Activated T-helper 1 cell treated with anti-CD3 and anti-CD28 coated beads, Interleukin-12 subunit alpha, Interleukin-12 subunit beta, Interleukin-2, Interleukin-4 antibody, amounts not matched to agents 30 ng/mL and 10 ng/mL and 1 ng/mL, durations not matched to agents 14 hours and 24 hours and 36 hours (primary cell): ENCODE measurements at places on chromosomes 13 and 19. TPM values are rescaled to one million over a fixed set of nuclear protein-coding genes. Genes with fewer than 3 reads are reported as not detected.

DNA sequence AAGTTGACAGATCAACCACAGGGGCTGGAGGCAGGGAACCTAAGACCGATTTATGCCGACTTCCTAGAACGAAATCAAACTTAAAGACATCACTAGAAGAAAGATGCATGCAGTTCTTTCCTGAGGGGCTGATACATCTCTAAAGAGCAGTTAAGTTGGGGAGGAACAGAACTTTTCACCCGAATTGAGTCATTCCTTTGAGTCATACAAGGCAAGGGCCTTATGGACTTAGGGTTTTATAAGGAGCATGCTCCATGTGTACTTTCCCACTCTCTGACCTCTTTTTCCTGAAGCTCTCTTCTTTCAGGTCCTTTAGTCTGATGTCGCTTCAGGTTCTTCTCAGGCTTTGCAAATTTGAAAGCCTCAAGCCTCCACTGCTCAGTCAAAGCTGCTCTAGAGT is 7.9 kb upstream of the FBXL3 start:
- H3K27ac ChIP-seq, result no peak overlapping the region
- H3K4me1 ChIP-seq, result peaks cover 6% of the 10 kb centered on the region
- H3K4me3 ChIP-seq, result no peak overlapping the region

Gene GPR12
- not detected in 2 replicates for total RNA-seq

- H3K27ac ChIP-seq, result no peak overlapping the region
- no peaks in the 10 kb centered on the region for H3K4me1 ChIP-seq
- H3K27me3 ChIP-seq, result no peaks in the 10 kb centered on the region
- H3K4me3 ChIP-seq, result no peak overlapping the region
- no peak for DNase-seq
- no peaks in the 10 kb centered on the region for H3K36me3 ChIP-seq
Measured at GRCh38 chr13:57673197-57673596, 41.7 kb downstream of the PCDH17 start.

Gene CCDC8
- total RNA-seq, result not detected in 2 replicates

DNA sequence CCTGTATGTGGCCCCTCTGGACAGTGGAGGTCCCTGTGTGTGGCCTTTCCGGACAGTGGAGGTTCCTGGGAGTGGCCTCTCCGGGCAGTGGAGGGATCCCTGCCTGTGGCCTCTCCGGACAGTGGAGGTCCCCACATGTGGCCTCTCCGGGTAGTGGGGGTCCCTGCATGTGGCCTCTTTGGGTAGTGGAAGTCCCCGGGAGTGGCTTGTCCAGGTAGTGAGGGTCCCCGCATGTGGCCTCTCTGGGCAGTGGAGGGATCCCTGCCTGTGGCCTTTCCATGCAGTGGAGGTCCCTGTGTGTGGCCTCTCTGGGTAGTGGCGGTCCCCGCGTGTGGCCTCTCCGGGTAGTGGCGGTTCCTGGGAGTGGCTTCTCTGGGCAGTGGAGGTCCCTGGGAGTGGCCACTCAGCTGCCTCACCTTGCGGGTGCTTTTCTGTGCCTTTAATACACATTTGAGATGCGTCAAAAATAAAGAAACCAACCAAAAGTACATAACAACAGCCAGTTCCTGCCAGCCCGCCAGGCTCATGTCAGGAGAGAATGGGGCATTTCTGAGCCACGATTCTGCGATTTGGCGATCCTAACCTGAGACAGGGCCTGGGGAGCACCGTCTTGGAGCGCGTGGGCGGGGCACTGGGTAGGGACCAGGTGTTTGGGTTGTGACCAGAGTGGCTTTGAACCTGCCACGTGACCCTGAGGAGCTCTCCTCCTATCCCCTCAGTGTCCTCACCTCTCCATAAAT is 194.7 kb downstream of the ZNF536 start:
- H3K4me1 ChIP-seq, result no peaks in the 10 kb centered on the region
- H3K36me3 ChIP-seq, result no peaks in the 10 kb centered on the region
- H3K27me3 ChIP-seq, result no peaks in the 10 kb centered on the region
- no peak overlapping the region for H3K4me3 ChIP-seq
- DNase-seq, result no peak

- H3K27ac ChIP-seq, result no peak overlapping the region
- no peak for DNase-seq
- H3K4me1 ChIP-seq, result peaks cover 7% of the 10 kb centered on the region
- peak overlapping the region; percentile 66 for H3K4me3 ChIP-seq
- peaks cover 15% of the 10 kb centered on the region for H3K27me3 ChIP-seq
Measured at GRCh38 chr19:18594824-18595373, 6.3 kb downstream of the REX1BD start.

- H3K36me3 ChIP-seq, result no peaks in the 10 kb centered on the region
- DNase-seq, result no peak
- no peaks in the 10 kb centered on the region for H3K4me1 ChIP-seq
- no peak overlapping the region for H3K4me3 ChIP-seq
Measured at GRCh38 chr13:71827241-71827640, 39.8 kb downstream of the DACH1 start.

GRCh38 chr19:517721-518597 is 10.7 kb downstream of the TPGS1 start:
- no peak for DNase-seq
- peaks cover 9% of the 10 kb centered on the region for H3K36me3 ChIP-seq
- no peak overlapping the region for H3K27ac ChIP-seq
- no peak overlapping the region for H3K4me3 ChIP-seq
- peaks cover 12% of the 10 kb centered on the region for H3K4me1 ChIP-seq
- no peaks in the 10 kb centered on the region for H3K27me3 ChIP-seq

GRCh38 chr19:20321139-20321763 is 154.2 kb downstream of the ZNF486 start:
- H3K27ac ChIP-seq, result no peak overlapping the region
- no peaks in the 10 kb centered on the region for H3K27me3 ChIP-seq
- no peaks in the 10 kb centered on the region for H3K36me3 ChIP-seq
- no peak overlapping the region for H3K4me3 ChIP-seq

Gene GIPC3
- 0.31 and 0.39 TPM in 2 replicates for total RNA-seq

- peaks cover 25% of the 10 kb centered on the region for H3K4me1 ChIP-seq
- H3K27me3 ChIP-seq, result no peaks in the 10 kb centered on the region
- H3K4me3 ChIP-seq, result peak overlapping the region; percentile 98
- H3K27ac ChIP-seq, result peak overlapping the region; percentile 94
- DNase-seq, result no peak
Measured at GRCh38 chr19:4639531-4640246, 373 bp downstream of the TNFAIP8L1 start.

Gene MCEMP1
- total RNA-seq, result not detected in 2 replicates

Gene NKPD1
- 0.16 and 0.20 TPM in 2 replicates for total RNA-seq

Gene ACP7
- 0.10 TPM in 1 of 2 replicates, not detected in the other for total RNA-seq

Gene NOTCH3
- not detected in 2 replicates for total RNA-seq

Gene COMMD6
- 87.1 and 88.7 TPM in 2 replicates for total RNA-seq

Gene KLK10
- not detected in 2 replicates for total RNA-seq

- no peaks in the 10 kb centered on the region for H3K27me3 ChIP-seq
- H3K36me3 ChIP-seq, result peaks cover 2% of the 10 kb centered on the region
- H3K4me3 ChIP-seq, result no peak overlapping the region
Measured at GRCh38 chr19:8302734-8303133, 5.4 kb downstream of the CD320 start.

DNA sequence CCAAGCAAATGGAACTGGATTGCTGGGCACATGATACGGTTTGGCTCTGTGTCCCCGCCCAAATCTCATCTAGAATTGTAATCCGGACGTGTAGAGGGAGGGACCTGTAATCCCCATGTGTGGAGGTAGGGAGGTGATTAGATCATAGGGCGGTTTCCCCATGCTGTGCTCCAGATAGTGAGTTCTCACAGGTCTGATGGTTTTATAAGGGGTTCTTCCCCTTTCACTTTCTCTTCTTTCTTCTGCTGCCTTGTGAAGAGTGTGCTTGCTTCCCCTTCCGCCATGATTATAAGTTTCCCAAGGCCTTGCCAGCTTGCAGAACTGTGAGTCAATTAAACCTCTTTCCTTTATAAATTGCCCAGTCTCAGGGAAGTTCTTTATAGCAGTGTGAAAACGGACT is 32.6 kb upstream of the MTIF3 start:
- peaks cover 5% of the 10 kb centered on the region for H3K27me3 ChIP-seq
- peaks cover 10% of the 10 kb centered on the region for H3K4me1 ChIP-seq
- DNase-seq, result no peak
- no peak overlapping the region for H3K4me3 ChIP-seq
- H3K27ac ChIP-seq, result no peak overlapping the region

DNA sequence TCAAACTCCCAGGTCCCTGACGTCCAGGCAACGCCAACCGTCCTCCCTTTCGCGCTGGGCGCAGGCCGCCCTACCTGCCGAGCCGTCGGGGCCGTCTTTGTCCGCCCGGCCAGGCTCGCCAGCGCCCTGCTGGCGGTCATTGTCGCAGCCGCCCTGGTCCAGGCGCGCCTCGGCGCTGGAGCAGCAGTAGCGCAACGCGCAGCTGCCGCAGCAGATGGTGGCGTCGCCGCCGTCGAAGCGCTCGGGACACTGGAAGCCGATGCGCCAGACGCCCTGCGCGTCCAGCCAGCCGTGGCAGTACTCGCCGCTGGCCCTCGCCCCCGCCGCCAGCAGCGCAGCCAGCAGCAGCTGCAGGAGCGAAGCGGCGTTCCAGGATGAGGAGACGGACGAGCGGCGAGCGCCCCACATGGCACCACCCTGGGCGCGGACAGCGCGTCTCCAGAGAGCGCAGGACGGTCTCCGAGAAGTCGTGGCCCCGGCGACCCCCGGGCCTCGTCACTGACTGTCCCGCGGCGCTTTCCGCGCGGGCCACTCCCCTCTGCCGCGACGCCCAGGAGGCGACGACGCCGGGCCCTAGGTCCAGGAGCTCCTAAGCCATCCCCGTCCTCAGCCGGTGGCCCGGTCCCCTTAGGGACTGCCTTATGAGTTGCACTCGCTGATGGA is 1.1 kb downstream of the SHISA2 start:
- DNase-seq, result no peak
- H3K4me1 ChIP-seq, result peaks cover 31% of the 10 kb centered on the region
- no peak overlapping the region for H3K27ac ChIP-seq
- peaks cover 3% of the 10 kb centered on the region for H3K36me3 ChIP-seq
- peaks cover 45% of the 10 kb centered on the region for H3K27me3 ChIP-seq
- H3K4me3 ChIP-seq, result peak overlapping the region; percentile 80

- H3K36me3 ChIP-seq, result no peaks in the 10 kb centered on the region
- DNase-seq, result no peak
- H3K4me1 ChIP-seq, result no peaks in the 10 kb centered on the region
- H3K27me3 ChIP-seq, result no peaks in the 10 kb centered on the region
- no peak overlapping the region for H3K4me3 ChIP-seq
Measured at GRCh38 chr13:83121896-83122295, 760.4 kb downstream of the SLITRK1 start.

DNA sequence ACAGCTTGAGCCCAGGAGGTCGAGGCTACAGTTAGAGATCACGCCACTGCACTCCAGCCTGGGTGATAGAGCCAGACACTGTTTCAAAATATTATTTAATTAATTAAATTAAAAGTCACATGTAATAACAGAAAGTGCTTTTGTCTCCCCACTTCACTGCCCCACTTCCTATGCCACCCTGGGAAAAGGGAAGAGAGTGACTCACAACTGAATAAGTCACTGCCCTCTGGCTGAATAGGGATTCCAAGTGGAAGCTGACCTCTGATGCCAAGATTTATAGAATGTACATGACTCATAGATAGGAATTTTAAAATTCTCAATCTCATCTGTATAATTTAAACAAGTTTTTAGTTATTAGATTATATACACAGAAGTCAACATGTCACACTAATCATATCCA is 22.2 kb upstream of the ERVV-1 start:
- peaks cover 4% of the 10 kb centered on the region for H3K27me3 ChIP-seq
- H3K27ac ChIP-seq, result no peak overlapping the region
- DNase-seq, result no peak
- no peak overlapping the region for H3K4me3 ChIP-seq

- no peak overlapping the region for H3K27ac ChIP-seq
- no peaks in the 10 kb centered on the region for H3K27me3 ChIP-seq
- no peak overlapping the region for H3K4me3 ChIP-seq
- no peaks in the 10 kb centered on the region for H3K4me1 ChIP-seq
- no peak for DNase-seq
Measured at GRCh38 chr19:6015841-6016545, 38.1 kb upstream of the RANBP3 start.

Gene IGFL2
- total RNA-seq, result 0.23 TPM in 1 of 2 replicates, not detected in the other

GRCh38 chr19:28980236-28980868 is 232.6 kb downstream of the UQCRFS1 start:
- H3K36me3 ChIP-seq, result no peaks in the 10 kb centered on the region
- DNase-seq, result no peak
- no peaks in the 10 kb centered on the region for H3K4me1 ChIP-seq
- no peak overlapping the region for H3K27ac ChIP-seq

Gene MYO1F
- 45.6 and 50.9 TPM in 2 replicates for total RNA-seq

DNA sequence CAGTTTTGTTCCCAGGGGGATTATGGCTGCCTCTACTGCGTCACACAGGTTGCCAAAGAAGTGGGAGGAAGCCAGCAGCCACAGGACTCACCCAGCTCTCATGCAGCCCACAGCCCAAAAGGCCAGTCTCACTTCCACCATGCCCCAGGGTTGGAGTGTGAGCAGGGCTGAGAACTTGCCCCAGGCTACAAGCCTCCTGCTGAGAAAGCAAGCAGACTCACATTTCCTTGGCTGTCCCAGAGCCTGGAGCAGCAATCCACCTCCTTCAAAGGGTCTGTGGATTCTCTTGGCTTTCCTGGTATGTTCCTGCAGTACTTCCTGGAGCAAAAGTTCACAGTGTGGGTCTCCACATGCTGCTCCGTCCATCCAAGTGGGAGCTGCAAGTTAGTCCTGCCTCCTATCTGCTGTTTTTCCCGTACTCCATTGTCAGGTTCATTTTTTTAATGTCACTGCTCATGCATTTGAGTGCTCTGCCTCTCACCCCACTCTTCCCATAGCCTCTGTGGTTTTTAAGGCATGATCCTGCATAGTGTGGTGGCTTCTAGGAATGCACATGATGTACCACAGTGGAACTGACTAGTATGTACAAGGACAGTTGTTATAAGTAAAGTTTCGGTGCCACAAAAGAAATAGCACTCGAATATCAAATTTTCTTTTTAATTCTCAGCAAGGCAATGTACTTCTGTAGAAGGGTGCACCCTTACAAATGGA is 56.2 kb upstream of the ARHGEF7 start:
- H3K4me1 ChIP-seq, result no peaks in the 10 kb centered on the region
- H3K4me3 ChIP-seq, result no peak overlapping the region
- no peak for DNase-seq

Gene CEACAM8
- total RNA-seq, result not detected in 2 replicates

Gene ZNF132
- total RNA-seq, result 3.4 and 3.5 TPM in 2 replicates

DNA sequence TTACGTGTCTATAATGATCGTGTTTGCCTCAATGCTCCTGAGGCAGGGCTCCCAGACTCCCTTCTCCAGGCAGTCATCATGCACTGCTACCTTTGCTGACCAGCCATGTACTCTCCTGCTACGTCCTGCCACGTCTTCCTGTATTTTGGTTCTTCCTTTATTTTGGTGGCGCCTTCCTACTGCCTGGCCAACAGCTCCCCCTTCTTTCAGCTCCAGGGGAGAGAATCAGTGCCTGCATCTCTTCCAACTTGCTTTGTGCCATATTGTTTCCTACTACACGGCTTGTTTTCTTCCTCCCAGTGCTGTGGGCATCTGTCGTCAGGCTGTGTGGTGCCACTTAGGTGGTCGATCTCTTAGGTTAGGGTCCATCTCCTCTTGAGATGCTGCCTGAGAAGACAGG is 96.2 kb downstream of the FGF9 start:
- no peak overlapping the region for H3K4me3 ChIP-seq
- no peak overlapping the region for H3K27ac ChIP-seq
- H3K4me1 ChIP-seq, result no peaks in the 10 kb centered on the region

Gene DHDH
- not detected in 2 replicates for total RNA-seq

- no peak overlapping the region for H3K27ac ChIP-seq
- no peaks in the 10 kb centered on the region for H3K4me1 ChIP-seq
- H3K27me3 ChIP-seq, result no peaks in the 10 kb centered on the region
- no peak overlapping the region for H3K4me3 ChIP-seq
- DNase-seq, result no peak
- H3K36me3 ChIP-seq, result peaks cover 6% of the 10 kb centered on the region
Measured at GRCh38 chr19:1009041-1009980, 9.1 kb downstream of the GRIN3B start.

- peak overlapping the region; percentile 87 for H3K4me3 ChIP-seq
- peaks cover 65% of the 10 kb centered on the region for H3K4me1 ChIP-seq
- peak overlapping the region; percentile 82 for H3K27ac ChIP-seq
Measured at GRCh38 chr13:97224544-97225300, 2.6 kb downstream of the MBNL2 start.
